Thymus (tissue), 14 donors: ENCODE measurements at places on chromosomes 16 and 17. TPM values are rescaled to one million over a fixed set of nuclear protein-coding genes. Genes with fewer than 3 reads are reported as not detected.
A peak's percentile ranks its signal among the peaks of the same experiment; 100 is the strongest.

GRCh38 chr16:13906168-13907089 is 13.5 kb upstream of the ERCC4 start:
- H3K27me3 ChIP-seq: no peaks in the 10 kb centered on the region
- DNase-seq: no peak
- H3K4me1 ChIP-seq: no peaks in the 10 kb centered on the region
- no peak overlapping the region for H3K4me3 ChIP-seq
- no peaks in the 10 kb centered on the region for H3K36me3 ChIP-seq

DNA sequence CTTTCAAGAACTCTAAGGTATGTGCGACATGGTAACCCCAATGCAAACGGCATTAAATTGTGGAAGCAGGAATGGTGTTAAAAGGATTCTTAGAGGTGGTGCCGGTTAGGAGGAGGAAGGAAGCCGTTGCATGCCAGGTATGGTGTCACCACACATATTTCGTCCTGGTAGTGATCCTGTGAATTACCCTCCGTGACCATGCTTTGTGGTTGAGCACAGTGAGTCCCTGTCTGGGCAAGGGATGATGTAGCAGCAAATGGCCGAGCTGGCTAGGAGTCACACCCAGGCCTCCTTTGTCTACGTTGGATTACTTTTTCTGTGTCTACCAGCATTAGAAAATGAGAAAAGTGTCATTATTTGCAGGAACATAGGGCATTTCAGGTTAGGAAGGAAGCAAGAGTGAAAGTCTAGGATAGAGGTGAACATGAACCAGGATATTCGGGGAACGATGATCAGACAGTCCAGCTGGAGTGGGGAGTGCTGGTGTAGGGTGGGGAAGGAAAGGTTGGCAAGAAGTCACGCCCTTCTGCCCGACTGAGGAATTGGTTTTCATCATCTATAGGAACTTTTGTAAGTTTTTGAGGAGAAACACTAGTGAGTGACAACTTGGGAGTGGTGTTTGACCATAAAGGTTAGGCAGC is 123.5 kb downstream of the PRKCA start:
- H3K27me3 ChIP-seq: no peaks in the 10 kb centered on the region
- no peaks in the 10 kb centered on the region for H3K36me3 ChIP-seq
- no peak overlapping the region for H3K27ac ChIP-seq
- no peak overlapping the region for H3K4me3 ChIP-seq

- peak overlapping the region; percentile 95 for H3K27ac ChIP-seq
- peak overlapping the region; percentile 95 for H3K4me3 ChIP-seq
- no peaks in the 10 kb centered on the region for H3K27me3 ChIP-seq
- no peak for DNase-seq
- peaks cover 10% of the 10 kb centered on the region for H3K36me3 ChIP-seq
These were observed 59.0 kb upstream of the RPH3AL start for GRCh38 chr17:411421-412120.

GRCh38 chr17:74316220-74316619 is 9.8 kb upstream of the KIF19 start:
- H3K36me3 ChIP-seq: no peaks in the 10 kb centered on the region
- H3K27me3 ChIP-seq: no peaks in the 10 kb centered on the region
- no peak overlapping the region for H3K4me3 ChIP-seq
- DNase-seq: no peak

DNA sequence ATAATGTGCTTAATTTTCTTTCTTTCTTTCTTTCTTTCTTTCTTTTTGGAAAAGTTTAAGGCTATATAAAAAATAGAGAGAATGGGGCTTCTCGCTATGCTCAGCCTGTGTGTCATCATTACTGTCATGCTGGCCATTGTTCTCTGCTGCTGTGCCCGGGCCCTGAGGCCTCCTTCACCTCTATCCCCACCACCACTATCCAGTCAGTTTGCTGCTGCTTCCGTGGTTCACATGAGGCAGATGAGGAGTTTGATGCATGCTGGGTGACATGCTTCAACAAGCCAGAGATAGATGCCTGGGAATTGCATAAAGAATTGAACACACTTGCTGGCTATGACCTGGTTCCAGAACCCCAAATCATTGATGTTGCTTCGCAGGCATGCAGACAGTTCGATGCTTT is 36.3 kb downstream of the PITPNC1 start:
- no peaks in the 10 kb centered on the region for H3K27me3 ChIP-seq
- no peak overlapping the region for H3K27ac ChIP-seq
- H3K4me3 ChIP-seq: no peak overlapping the region
- H3K36me3 ChIP-seq: no peaks in the 10 kb centered on the region

- H3K27ac ChIP-seq: no peak overlapping the region
- no peak overlapping the region for H3K4me3 ChIP-seq
- peaks cover 35% of the 10 kb centered on the region for H3K36me3 ChIP-seq
These were observed 78.9 kb downstream of the ABCC6 start for GRCh38 chr16:16144416-16144815.

DNA sequence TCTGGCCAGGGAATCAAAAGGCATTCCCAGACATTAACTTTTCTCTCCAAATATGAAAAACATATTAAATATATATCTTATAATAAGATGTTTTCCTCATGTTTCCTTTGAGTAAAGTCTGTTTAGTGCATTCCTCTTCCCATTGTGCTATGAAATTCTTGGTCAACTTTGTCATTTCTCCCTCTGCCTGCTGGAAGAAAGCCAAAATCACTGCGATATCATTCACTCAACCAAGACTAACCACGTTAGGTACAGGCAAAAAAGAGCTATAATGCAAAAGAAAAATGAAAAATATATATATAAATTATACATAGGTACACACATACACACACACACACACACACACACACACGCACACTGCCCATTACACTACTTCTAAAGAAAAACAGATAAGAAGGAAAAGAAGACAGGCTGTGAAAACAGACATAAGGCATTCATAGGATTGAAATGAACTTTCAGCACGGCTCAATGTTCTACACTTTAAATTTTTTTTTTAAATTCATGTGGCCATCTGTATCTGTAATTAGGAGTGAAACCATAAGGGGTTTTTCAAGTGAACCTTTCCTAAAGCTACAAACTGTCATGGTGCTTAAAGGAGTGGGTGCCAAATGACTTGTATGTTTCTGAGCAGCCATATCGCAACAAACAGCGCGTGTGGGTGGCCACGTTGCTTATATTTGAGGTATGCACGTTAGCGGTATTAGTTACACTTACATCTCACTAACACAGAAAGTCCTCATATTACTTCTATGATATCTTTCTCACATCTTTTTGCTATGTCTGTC is 71.6 kb upstream of the PSMD7 start:
- H3K27me3 ChIP-seq: no peaks in the 10 kb centered on the region
- no peak overlapping the region for H3K27ac ChIP-seq
- no peak overlapping the region for H3K4me3 ChIP-seq
- no peaks in the 10 kb centered on the region for H3K4me1 ChIP-seq

DNA sequence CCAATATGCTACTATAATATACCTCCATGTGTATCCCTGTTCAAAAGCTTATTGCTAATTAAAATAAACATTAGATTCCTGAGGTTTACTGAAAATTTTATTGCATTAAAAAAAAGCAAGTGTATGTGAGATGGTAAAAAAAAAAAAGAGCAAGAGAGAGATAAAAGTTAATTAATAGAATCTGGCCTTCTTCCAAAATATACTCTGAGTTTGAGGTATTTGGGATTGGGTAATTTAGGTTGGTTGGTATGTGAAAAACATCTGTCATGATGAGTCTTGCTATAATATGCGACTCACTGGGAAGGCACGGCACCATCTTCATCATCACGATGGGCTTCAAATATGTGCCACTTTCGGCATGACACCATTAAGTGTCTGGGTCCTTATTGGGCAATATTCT is 711.1 kb upstream of the SOX9 start:
- H3K27ac ChIP-seq: no peak overlapping the region
- DNase-seq: no peak
- H3K27me3 ChIP-seq: no peaks in the 10 kb centered on the region
- H3K4me1 ChIP-seq: no peaks in the 10 kb centered on the region
- no peak overlapping the region for H3K4me3 ChIP-seq

DNA sequence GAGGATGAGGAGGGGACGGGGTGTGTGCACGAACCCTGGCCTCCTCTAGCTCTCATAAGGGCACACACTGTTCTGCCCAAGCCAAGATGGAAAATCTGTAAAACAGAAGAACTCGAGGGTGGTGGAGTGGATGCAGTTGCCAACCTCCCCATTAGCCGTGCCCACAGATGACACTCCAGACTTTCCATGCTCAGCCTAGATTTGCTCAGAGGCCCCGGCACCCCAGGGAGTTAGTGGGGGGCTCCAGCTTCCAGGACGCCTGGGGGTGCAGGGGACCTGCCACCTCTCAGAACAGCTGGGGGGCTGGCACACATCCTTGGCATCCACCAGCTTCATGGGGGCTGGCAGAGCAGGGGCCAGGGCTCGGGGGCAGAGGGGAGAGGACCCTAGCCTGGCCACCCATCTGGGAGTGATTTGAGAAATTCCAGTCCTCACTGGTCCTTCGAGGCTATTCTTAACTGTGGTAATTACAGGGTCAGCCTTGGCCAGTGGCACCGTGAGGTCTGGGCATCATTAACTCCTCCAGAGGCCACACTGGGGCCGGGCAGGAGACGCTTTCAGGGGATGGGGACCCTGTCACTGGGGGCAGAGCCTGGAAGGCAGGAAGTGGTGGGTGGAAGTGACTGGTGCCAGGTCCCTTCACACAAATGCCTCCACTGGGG is 14.3 kb downstream of the VASN start:
- no peak overlapping the region for H3K4me3 ChIP-seq
- peaks cover 47% of the 10 kb centered on the region for H3K36me3 ChIP-seq
- no peaks in the 10 kb centered on the region for H3K27me3 ChIP-seq
- no peak for DNase-seq
- H3K27ac ChIP-seq: no peak overlapping the region
- H3K4me1 ChIP-seq: no peaks in the 10 kb centered on the region

The PERCC1 gene
- total RNA-seq: not detected

The CWC25 gene
- 18.7 TPM for total RNA-seq

The ZDHHC1 gene
- total RNA-seq: 0.52 TPM

The C16orf46 gene
- total RNA-seq: 0.28 TPM
